ENCODE measurements at places on chromosomes 13 and 19.
A peak's percentile ranks its signal among the peaks of the same experiment; 100 is the strongest.

- DNase-seq, result peak; percentile 36
These were observed 28.1 kb downstream of the LATS2 start for GRCh38 chr13:21033212-21033840.

- no peak for DNase-seq
These were observed 66.1 kb upstream of the DIAPH3 start for GRCh38 chr13:60229708-60230272.

- no peak for DNase-seq
These were observed 50.2 kb downstream of the ZNF146 start for GRCh38 chr19:36265064-36265463.

DNA sequence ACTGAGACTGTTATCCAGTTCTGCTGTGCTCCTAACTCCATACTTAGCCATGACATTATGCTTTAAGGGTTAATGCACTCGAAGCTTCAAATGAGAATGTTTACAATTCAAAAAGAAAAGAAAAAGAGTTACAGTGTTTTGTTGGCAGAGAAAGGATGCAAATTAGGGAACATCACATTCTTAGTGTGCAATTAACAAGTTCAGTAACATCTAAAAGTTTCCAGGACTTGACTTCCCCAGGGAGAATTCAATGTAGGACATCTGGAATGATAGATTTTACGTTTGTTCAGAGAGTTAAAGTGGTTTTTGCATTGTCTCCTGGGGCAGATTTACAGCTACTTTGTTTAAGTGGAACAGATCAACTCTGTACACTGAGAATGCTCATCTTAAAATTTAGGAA, 525.2 kb downstream of the LIG4 start:
- DNase-seq, result no peak

GRCh38 chr19:41233748-41234240, 14.8 kb downstream of the AXL start:
- no peak for DNase-seq

DNA sequence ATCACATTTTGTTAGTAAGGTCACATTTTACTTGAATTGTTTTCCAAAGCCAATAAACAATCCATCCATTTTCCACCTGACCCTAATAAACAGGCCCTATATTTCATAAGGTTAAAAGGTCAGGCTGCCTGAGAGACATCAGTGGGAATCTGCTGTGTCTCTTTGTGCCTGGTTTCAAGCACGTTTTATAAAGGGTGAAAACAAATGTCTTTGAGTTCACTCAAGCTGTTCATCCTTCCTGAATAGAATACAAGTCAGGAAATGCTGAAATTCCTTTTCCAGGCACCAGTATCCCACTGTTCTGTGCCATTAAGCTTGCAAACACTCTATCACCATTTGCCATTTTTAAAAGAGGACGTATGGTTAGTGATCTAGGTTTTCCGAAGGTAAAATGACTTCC, 67.5 kb upstream of the SPATA13 start:
- DNase-seq, result no peak

GRCh38 chr19:14056741-14057356, 5.0 kb downstream of the PALM3 start:
- DNase-seq, result no peak

- DNase-seq, result no peak
These were observed 67.8 kb upstream of the ARHGEF7 start for GRCh38 chr13:111047326-111047725.

GRCh38 chr13:60412909-60413616, 16.0 kb downstream of the TDRD3 start:
- DNase-seq, result no peak

- DNase-seq, result no peak
These were observed 1153.7 kb downstream of the PCDH9 start for GRCh38 chr13:66076417-66076816.

DNA sequence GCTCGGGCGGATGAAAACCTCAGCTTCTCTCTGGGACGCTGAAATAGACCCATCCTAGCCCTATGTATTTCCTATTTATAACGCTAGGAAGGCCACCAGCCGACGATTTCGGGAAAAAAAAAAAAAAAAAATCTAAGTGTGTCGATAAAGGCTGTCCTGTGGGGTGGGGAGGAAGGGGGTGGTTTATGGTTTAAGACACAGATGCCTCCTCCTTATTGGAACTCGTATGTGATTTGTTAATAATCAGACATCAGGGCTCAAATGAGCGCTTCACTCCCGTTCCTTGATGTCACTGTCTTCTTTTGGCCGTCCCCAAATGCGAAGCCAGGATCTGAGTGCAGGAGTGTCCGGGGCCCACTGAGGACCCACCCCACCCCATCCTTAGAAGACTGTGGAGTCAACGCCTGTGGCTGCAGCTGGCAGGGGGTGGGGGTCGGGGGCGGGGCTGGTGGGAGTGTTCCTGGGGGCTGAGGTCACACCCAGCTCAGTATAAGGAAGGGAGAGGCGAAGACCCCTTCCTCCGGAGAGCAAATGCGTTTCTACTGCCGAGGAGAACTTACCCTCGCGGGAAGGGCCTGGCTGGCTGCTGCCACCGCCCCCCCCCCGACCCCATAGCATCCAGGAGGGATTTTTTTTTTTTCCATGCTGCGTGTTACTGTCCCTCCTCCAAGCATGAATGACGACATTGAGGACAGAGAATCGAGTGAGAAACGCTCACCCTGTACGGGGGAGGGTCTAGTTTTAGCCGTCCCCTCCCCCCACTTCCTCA, 971 bp downstream of the ATCAY start:
- DNase-seq, result no peak

GRCh38 chr19:1896508-1896907, 8.7 kb upstream of the ADAT3 start:
- DNase-seq, result no peak

DNA sequence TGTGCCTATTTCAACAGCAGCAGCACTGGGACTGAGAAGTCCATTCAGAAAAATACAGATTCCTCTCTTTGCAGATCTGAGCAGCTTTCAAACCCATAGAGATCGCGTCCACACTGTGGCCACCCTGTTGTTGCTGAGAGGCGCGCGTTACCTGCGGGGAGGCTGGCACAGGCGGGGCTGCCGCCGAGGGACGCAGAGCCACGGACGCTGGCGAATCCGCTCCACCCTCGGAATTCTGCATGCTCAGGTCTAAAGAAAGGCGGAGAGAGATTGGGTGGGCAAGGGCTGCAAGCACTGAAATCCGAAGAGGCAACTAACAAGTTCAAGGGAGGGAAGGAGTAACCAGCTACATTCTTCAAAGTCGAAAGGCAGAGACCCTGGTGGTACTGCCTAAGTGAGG, 63.0 kb downstream of the RFX2 start:
- DNase-seq, result no peak

- DNase-seq, result no peak
These were observed 77.1 kb downstream of the FNDC3A start for GRCh38 chr13:49052813-49053212.

GRCh38 chr19:15330801-15331418, 1.4 kb downstream of the BRD4 start:
- DNase-seq, result peak; percentile 77

- DNase-seq, result no peak
These were observed 851.2 kb downstream of the PCDH9 start for GRCh38 chr13:66378894-66379293.

GRCh38 chr13:43269037-43269481, 245.7 kb downstream of the DNAJC15 start:
- DNase-seq, result peak; percentile 82

GRCh38 chr19:55503157-55503501, 14.9 kb downstream of the SSC5D start:
- no peak for DNase-seq

DNA sequence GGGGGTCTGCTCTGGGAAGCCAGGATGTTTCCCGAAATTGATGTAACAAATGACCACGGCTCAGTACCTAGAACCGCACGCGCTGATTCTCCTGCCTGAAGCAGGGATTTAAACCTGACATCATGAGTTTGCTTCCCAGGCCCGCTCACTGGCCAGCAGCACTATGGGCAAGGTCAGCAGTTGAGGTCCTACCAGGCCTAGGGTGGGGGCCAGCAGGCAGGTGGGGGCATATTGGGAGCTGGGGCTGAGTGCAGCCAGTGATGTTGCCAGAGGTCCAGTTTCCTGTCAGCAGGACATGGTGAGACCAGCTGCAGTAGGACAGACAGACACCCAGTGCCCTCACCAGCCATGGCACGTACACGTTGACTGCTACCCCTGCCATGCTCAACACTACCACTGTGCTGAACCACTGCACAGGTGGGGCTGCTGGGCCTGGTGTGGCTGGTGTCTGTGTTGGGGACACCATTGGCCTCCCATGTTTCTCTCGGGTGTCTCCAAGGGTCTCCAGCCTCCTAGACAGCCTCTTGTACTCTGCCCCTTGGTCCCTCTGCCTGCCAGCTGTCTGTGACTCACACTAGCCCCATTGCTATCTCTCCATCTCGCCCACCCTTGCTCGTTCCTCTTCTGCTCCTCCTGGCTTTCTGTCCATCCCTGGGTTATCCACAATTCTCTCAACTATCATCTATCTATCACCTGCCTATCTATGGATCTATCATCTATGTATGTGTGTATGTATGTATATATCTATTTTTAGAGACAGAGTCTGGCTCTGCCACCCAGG, 1.1 kb upstream of the C19orf85 start:
- no peak for DNase-seq

- DNase-seq, result peak; percentile 61
These were observed 3.7 kb downstream of the FUZ start for GRCh38 chr19:49809160-49809940.

GRCh38 chr19:40257096-40257517, 28.0 kb downstream of the AKT2 start:
- DNase-seq, result no peak

DNA sequence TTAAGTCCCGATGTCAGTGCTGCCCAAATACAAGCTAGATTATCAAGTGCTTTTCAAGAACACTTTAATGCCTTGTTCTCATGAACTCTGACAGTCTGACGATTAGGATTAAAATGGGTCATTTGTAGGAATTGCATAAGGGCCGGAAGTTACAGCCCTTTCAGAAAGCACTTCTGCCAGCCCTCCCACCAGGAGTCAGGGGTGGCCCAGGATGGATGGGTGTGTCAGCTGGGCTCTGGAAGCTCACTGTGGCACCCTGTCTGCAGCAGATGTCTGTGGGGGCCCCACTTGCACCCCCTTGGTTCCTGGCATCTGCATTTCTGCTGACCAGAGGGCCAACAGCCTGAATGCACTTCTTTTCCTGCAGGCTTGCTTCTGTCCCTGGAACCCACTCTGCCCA, 712.7 kb downstream of the UQCRFS1 start:
- no peak for DNase-seq

GRCh38 chr13:27534981-27535380, 84.6 kb upstream of the MTIF3 start:
- DNase-seq, result no peak

- DNase-seq, result no peak
These were observed 180.6 kb upstream of the TMTC4 start for GRCh38 chr13:100855151-100855550.

GRCh38 chr13:61833228-61833627, 417.6 kb upstream of the PCDH20 start:
- DNase-seq, result no peak

GRCh38 chr13:109145631-109146030, 516.2 kb downstream of the MYO16 start:
- peak; percentile 82 for DNase-seq

DNA sequence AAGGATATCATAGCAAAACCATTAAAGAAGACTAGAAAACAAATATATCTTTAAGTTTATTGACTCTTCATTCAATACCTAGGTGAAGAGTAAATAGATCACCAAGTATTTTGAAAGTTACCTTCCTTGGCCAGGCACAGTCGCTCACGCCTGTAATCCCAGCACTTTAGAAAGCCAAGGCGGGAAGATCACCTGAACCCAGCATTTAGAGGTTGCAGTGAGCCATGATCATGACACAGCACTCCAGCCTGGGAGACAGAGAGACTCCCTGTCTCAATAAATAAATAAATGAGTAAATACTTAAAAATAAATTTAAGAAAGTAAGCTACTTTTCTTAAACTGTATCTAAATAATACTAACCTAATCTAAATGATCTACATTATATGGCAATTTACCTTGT, 8.9 kb upstream of the WBP4 start:
- DNase-seq, result no peak

- peak; percentile 35 for DNase-seq
These were observed 73.0 kb upstream of the MAB21L1 start for GRCh38 chr13:35549481-35549880.

DNA sequence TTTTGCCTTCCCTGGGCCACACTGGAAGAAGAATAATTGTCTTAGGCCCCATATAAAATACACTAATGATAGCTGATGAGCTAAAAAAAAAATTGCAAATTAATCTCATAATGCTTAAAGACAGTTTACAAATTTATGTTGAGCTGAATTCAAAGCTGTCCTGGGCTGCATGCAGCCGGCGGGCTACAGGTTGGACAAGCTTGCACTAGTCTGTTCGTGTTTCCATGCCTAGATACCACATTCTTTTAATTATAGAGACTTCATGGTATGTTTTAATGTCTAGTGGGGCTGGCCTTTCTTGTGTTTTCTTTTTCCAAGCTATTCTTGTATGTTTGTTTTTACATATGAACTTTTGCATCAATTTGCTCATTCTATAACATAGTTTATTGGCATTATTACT, 90.6 kb downstream of the SGCG start:
- DNase-seq, result no peak
